Left ventricle myocardium inferior (tissue), 1 donor: ENCODE measurements at places on chromosomes 7 and 10.

DNA sequence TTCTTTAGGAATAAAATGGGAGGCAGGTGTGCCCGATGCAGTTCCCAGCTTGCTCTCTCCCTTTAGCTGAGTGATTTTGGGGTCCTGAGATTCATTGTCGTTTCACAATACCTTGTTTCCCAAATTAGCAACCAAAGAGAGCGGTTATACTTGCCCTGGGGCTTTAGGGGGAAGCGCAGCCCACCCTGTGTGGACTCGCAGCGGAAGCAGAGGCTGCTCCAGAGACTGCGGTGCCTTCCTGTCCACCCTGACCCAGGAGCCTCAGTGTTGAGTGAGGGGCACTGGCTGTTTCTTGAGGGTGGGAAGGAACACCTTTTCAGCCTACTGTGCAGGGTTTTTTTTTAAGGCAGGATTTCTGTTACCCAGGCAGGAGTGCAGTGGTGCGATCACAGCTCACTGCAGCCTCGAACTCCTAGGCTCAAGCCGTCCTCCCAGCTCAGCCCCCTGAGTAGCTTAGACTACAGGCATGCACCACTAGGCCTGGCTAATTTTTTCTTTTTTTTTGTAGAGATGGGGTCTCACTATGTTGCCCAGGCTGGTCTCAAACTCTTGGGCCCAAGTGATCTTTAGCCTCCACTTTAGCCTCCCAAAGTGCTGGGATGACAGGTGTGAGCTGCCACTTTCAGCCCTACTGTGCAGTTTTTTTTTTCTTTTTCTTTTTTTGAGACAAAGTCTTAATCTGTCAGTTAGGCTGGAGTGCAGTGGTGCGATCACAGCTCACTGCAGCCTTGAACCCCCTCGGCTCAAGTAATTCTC lies 67.0 kb downstream of the DNAJB6 start:
- DNase-seq = no peak

GRCh38 chr10:340646-341045 lies 205.4 kb downstream of the ZMYND11 start:
- DNase-seq = no peak

GRCh38 chr7:101244375-101245146 lies at the start of gene FIS1:
Gene FIS1, minus strand, starts transcription at chr7:101245081. Its CDS starts 77 bp downstream, at chr7:101245004.
- DNase-seq = peak; percentile 94

DNA sequence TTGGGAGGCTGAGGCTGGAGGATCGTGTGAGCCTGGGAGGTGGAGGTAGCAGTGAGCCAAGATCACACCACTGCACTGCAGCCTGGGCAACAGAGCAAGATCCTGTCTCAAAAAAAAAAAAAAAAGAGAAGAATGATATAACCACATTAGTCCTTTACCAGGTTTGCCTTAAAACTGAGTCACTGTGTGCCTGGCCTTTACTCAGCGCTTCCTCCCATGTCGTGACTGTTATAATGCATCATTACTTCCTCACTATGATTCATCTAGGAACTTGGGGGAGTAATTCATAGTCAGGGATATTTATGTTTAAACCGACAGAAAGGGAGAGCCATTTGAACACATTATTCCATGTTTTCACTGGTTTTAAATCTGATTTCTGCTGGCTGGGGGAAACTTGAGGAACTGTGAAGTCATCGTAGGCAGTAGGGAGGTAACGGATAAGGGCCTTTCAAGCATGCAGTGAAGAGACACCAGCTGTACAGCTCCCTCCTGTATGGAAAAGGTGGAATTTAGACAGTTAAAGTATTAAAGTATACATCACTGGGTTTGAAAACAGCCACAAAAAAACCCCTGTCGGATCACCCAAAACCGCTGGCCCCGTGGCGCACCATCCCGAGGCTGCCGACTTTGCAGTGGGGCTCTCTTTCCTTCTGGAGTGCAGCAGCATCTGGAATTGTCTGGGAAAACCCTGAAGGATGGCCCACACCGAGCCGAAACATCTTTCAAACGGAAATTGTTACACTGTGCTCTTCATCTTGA lies 119.8 kb downstream of the NKX6-2 start:
- no peak for DNase-seq

DNA sequence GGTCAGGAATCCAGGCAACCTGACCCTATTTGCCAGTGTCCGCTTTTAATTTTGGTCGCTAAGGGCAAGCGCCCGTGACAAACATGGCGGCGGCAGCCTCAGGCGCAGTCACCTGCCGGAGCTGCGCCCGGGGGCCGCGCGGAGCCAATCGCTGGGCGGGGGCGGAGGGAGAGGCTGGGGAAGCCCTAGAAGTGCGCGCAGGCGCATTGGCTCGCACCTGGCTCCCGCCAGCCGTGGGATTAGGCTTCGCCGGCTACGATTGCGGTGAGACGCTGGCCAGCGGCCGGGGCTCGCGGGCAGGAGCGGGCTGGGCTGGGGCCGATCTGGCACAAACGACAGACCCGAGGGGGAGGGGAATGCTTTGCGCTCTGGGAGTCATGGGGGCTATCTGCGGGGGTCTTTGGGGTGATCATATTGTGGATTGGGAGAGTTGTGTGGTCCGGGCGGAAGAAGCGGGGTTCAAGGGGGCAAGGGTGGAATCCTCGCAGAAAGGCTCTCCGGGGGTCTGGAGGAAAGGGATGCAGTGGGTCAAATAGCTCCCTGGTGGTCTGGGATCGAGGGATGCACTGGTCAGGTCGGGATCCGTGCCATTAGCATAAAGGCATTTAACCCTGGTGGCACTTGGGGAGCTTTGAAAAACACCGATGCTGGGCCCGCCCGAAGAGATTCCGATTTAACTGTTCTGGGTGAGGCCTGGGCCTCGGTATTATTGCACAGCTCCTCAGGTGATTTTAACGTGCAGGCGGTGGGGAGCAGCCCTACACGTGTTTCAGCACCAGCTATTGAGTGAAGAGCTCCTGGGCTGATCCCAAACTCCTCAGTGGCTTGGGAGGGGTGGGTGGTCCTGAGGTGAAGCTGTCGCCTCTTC lies 10.1 kb upstream of the C10orf95 start:
- DNase-seq = peak; percentile 92

- DNase-seq = no peak
These were observed 95.7 kb downstream of the POU6F2 start for GRCh38 chr7:39073432-39073831.

GRCh38 chr10:1199897-1200721 lies 143.9 kb downstream of the WDR37 start:
- DNase-seq = no peak

- DNase-seq = no peak
These were observed 14.3 kb upstream of the ZNF467 start for GRCh38 chr7:149787428-149788299.

DNA sequence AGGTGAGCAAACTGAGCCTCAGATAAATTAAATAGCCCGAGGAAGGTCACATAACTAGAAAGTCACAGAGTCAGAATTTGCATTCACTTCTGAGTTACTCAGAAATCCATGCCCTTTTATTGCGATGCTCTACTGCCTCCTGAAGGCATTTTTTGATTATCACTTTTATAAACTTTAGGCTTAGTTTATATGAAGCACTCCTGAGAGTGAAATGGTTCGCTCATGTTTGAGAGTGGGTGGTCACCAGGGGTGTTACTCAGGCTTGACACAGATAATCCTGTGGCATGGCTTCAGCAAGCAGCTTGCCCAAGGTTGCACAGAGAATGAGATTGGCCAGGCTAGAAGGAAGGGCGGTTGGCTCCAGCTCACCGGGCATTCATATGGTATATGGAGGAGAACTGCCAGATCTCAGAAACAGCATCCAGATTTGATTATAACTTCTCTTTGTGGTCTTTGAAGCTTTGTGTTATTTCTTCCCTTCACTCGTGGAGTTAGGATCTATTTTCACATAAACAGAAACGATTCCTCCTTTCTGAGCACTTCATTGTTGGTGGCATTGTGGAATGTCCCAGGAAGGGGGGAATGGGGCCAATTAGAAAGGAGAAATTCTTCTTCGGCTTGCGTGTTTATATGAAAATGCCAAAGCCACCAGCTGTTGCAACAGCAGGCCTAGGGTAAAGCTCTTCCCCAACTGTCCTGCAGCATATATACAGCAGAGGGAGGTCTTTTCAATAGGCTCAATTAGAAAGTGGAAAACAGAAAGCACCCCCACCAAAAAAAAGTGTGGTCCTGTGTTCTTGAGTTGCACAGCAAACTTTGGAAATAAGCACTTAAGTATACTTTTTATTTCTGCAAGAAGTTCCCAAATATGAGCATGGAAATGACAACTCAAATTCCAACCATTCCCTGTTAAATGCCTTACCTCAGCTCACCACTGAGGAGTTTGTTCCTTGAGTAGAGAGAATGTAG lies 628.8 kb downstream of the SUGCT start:
- DNase-seq = no peak

- DNase-seq = no peak
These were observed 111.4 kb downstream of the SRPK2 start for GRCh38 chr7:105277341-105277740.

GRCh38 chr7:155189590-155189989 lies 108.1 kb upstream of the INSIG1 start:
- no peak for DNase-seq

- no peak for DNase-seq
These were observed 52.8 kb upstream of the ZPBP start for GRCh38 chr7:50145801-50146338.

DNA sequence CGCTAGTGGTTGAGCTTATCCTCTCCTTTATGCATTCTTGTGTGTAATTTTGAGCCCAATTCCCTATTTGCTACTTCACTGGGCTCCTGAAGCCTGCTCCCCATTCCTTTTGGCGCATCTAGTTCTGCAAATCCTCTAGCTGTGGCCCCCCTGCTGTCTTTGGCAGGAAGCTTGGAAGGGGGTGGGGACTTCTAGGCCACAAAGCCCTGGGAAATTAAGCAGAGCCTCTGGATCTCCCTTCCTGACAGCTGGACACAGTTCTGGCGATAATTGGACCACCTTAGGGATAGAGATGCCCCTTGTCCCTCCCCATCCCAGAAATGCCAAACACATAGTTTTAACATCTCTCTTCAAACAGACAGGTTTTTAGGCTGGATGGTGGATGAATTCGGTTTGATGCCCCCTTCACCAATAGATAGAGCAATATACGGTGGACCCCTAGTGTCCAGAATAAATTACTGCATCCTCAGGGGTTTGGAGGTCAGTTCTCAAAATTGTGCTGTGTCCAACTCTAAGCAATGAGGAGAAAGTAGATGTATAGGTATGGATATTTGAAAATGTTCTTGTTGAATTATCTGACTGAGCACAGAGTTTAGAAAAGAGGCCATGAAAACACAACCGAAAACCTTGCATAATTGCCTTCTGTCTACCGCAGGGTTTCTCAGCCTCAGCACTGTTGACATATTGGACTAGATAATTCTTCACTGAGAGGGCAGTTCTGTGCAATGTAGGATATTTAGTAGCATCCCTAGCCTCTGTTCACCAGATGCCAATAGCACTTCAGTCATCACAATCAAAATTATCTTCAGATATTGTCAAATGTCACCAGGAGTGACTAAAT lies 75.5 kb downstream of the PAPSS2 start:
- no peak for DNase-seq

DNA sequence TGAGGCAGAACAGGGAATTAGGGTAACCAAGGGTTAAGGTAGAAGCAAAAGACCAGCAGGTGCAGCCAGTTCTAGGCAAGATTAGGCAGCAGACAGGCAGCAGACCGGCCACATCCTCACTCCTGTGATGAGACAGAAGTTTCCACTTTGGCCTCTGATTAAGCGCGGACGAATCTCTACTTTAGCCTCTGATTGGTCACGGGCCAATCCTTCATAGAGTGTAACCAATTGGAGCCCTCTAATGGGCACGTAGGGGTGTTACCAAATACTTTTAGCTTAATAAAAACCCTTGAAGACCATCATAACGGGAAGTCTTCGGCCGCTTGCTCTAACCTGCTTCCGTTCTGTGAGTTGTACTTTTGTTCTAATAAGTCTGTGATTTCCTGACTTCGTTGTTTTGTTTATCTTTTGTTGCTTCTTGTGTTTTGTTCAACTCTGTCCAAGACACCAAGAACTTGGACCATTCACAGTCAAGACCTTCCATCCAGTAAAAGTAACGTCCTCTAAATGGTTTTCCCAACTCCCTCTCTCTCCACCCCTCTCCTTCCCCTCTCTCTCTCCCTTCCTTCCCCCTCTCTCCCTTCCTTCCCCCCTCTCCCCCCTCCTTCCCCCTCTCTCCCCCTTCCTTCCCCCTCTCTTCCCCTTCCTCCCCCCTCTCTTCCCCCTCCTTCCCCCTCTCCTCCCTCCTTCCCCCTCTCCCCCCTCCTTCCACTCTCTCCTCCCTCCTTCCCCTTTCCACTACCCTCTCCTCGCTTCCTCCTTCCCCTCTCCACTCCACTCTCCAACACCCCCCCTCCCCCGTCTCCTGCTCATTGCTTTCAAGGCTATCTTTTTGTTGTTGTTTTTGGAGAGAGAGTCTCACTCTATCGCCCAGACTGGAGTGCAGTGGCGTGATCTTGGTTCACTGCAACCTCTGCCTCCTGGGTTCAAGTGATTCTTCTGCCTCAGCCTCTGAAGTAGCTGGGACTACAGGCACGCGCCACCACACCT lies 13.2 kb upstream of the MALSU1 start:
- DNase-seq = no peak

GRCh38 chr10:130036296-130037065 lies 72.4 kb upstream of the EBF3 start:
- DNase-seq = no peak

GRCh38 chr7:111290419-111290818 lies 199.5 kb downstream of the LRRN3 start:
- DNase-seq = no peak

DNA sequence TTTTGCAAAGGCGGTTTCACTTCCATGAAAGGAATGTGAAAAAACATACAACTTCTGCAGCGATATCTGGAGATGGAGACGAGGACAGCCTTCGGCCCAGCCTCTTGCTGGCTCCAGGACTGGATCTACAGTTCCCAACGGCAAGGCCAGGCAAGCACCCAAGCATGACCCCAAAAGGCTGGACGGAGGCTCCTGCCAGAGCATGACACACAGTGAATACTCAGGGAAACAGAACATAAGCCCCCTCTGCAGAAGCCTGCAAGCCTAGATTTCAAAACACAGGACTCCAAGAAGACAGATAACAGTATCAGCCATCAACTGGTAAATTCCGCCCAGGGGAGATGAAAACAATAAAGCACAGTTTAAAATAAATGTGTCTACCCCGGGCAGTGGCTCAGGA lies 3.3 kb upstream of the LRRC27 start:
- DNase-seq = peak; percentile 69

- no peak for DNase-seq
These were observed 59.5 kb upstream of the PDLIM1 start for GRCh38 chr10:95350219-95350829.

DNA sequence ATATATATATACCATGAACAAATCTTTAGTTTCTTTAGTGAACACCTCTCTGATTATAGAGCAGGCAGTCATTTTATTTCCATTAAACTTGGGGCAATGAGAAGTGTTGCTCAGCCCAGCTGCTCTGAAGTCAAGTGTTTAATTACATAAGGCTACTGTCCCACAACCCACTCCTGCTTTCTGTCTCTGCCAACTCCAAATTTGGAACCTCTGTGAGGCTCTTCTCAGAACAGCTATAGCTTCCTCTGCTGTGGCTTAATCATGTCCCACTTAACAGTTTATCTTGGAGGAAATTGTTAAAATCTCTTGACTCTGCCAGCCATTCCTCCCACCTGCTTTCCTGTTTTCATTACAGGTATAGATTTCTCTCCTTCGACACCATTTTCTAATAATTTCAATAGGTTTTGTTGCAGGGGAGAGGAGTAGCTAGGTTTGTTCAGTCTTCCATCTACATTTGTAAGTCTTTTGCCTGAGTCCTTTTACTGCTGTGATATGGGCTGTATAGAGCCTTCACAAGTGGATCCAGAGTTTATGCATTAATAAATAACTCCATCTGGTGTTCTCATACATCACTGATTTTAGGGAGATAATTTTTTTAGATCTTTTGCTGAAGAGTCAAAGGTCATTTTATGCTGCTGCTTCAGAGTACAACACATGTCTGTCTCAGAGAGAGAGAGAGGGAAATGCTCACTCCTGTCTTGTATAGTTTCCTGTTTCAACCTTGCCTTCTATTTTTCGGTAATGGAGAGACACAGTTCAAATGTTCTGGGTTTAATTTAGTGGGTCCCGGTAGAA lies 170.4 kb downstream of the WNT2 start:
- DNase-seq = no peak
